ENCODE measurements at places on chromosomes 2 and 18.
A peak's percentile ranks its signal among the peaks of the same experiment; 100 is the strongest.

DNA sequence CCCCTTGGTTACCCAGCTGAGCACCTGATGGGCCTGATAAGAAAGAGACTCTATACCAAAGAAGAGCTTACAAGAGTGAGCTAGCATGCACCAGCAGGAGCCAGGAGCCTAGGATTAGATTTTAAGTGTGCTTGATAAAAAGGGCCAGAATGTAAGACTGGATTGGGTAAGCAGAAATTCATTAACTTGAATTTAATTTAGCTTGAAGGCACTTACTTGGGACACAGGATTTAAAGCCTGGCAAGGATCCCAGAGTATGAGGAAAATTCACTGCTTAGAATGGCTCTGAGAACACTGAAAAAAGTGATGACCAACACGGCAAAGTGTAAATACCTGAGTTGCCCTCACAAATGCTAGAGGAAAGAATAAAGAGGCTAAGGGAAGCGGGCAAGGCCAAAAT lies 91.3 kb upstream of the RBBP8 start:
- DNase-seq, result no peak

DNA sequence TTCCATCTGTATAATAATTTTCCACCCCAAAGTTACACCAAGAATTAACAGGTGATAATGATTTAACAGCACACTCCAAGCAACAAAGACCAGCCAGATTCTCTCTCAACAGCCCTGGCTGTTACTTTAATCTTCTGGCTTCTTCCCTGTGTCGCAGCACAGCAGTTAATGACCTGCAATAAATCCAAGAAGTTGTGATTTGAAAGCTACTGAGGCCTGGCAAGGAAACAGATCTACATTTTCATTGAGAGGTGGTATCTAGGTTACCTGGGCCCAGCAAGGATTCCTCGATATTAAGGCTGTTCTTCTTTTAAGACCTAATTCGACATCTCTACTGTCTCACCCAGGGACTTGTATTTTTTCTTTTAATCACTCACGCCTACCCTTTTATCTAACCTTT lies 433.8 kb downstream of the NBAS start:
- no peak for DNase-seq

DNA sequence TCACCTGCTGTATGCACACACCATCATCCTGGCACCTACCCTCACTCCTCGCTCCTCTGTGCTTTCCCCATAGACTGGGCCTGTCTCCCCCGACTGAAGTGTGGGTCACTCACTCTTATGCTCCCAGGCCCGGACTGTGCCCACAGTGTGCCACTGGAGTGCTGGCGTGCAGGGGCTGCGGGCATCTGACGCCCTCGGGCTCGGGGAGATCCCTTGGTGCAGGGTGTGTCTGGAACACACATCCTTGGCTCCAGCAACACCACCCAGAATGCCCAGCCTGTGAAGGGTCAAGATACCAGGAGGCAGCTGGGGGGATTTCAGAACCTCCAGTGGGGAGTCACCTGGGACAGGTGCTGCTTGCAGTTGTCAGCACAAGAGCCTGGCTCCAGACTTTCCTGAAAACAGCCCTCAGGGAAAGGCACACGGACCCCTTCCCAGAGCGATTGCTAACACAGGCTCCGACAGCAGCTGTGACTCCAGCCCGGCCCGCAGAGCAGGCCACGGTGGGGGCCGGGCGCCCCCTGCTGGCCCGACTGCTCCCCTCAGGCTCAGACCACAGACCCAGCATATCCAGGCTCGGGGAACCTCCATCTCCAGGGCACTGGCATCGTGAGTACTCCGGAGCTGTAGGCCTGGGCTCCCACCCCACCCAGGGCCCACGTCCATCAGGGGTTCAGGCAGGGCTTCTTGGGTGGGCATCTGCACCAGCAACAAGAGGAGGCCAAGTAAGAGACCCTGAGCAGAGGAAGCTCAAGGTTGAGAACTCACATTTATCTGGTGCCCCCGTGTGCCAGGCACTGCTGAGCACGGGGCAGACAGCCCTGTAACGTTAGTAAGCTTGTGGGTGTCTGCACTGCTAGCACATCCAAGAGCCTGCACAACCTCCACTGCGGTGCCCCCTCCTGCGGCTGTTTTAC lies 8.6 kb downstream of the HS1BP3 start:
- DNase-seq, result peak; percentile 75

DNA sequence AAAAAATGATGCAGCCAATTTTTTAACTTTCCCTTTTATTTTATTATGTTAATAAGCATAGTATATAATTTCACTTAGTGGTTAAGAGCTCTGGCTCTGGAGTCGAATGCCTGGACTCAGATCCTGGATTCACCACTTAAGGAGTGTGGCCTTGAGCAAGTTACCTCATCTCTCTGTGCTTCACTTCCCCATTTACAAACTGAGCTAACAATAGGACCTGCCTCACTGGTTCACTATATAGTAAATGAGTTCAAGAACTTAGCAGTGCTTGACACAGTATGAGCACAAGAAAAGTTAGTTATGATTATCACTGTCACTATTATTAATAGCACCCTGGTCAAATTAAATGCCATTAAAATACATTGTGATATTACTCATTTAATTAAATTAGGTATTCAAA lies 30.6 kb downstream of the SCN3A start:
- DNase-seq, result no peak

GRCh38 chr18:35467624-35468016 lies 30.1 kb downstream of the INO80C start:
- no peak for DNase-seq

DNA sequence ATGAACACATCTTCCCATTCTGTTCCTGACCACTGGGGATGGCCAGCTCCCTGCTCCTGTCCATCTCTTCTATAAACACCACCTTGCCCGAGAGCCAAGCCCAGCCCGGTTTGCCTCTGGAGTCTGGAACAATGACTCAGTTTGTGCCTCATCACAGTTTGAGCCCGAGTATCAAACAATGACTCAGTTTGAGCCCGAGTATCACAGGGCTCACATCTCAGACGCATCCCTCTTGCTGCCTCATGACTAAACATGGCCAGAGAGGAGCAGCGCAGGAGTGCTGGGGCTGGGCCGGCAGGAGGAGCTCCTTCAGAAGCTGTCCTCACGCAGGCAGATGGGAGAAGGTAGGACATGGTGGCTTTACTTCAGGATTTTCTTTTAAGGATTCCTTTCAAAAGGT lies 68.7 kb downstream of the PXDN start:
- peak; percentile 35 for DNase-seq

- no peak for DNase-seq
Measured at GRCh38 chr18:22271030-22271429, 101.6 kb downstream of the GATA6 start.

DNA sequence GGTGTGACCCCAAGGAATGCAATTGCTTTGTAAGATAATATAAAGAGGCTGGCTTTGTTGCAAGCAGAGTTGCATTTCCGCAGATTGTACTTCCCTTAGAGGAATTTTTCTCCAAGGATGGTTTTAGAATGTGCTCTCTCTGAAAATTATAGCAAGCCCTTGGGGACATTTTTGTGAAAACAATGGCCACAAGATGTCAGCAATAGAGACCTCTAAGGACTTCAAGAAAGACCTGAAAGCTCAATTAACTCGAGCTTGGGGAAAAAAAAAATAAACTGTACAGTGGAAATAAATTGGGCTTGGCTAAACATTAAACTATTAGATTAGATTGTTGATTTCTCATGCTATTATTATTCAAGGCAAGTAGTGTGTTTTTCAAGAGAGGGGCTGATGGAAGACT lies 81.3 kb upstream of the KYNU start:
- no peak for DNase-seq

All from globus pallidus (tissue), 1 donor.